Hindlimb muscle (tissue), 1 donor: ENCODE measurements at places on chromosomes 7 and 10. TPM values are rescaled to one million over a fixed set of nuclear protein-coding genes. Genes with fewer than 3 reads are reported as not detected.

NRG3 gene
- 0.19 TPM for polyA plus RNA-seq

CYP26A1 gene
- polyA plus RNA-seq, result not detected

FAM149B1 gene
- polyA plus RNA-seq, result 24.7 TPM

LRRC17 gene
- polyA plus RNA-seq, result 26.4 TPM

LIPJ gene
- polyA plus RNA-seq, result 0.05 TPM

LRIT1 gene
- not detected for polyA plus RNA-seq

PDZD8 gene
- polyA plus RNA-seq, result 12.8 TPM

EPHA1 gene
- polyA plus RNA-seq, result 5.8 TPM

DNAJC9 gene
- 19.6 TPM for polyA plus RNA-seq

CCNJ gene
- polyA plus RNA-seq, result 9.9 TPM

DNA sequence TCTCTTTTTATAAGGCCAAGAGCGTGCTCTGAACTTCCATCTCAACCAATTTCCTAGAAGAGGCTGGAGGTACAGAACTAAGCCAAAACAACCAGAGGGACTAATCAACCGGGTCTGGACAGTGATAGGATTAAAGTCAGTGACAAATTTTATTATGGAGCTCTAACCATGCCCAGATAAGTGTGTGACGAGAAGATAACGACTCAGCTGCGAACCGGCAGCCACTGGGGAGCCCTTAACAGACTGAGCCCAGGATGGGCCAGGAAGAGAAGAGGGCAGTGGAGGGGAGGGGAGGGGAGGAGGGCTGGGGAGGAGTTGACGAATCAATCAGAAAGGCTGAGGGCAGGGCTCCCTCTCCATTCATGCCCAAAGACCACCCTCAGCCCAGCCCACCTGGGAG, 119.9 kb downstream of the PLXNA4 start:
- DNase-seq, result no peak

DNA sequence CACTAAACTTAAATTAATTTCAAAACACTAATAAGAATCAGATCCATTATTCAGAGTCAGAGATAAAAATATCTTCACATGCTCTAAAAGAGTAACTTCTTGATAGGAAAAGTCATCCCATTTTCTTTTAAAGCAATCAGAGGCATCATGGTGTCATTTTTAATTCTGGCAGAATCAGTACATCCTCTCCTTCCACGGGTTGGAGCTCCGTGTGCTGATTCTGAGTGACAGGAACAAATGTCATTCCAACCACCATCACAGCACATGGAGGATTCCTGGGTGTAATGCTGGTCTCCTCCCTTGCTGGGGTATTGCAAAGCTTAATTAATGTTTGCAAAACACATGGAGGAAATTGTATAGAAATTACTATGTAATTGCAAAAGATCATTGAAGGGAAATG, 114.5 kb upstream of the IMMP2L start:
- no peak for DNase-seq

- no peak for DNase-seq
These were observed 21.9 kb upstream of the KCNK18 start for GRCh38 chr10:117175215-117175900.

DNA sequence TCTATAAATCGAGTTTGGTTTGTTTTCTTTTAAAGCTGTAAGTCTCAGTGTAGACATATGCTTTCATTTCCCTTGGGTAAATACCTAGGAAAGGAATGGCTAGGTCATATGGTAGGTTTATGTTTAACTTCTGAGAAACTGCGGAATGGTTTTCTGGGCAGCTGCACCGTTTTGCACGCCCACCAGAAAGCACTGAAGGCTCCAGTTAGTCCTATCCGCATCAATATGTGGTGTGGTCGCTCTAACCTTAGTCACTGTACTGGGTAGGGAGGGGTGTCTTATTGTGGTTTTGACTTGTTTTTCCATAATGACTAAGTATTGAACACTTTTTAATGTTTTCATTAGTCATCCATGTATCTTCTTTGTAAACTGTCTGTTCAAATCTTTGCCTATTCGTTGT, 279.5 kb upstream of the AKR1E2 start:
- DNase-seq, result no peak

DNA sequence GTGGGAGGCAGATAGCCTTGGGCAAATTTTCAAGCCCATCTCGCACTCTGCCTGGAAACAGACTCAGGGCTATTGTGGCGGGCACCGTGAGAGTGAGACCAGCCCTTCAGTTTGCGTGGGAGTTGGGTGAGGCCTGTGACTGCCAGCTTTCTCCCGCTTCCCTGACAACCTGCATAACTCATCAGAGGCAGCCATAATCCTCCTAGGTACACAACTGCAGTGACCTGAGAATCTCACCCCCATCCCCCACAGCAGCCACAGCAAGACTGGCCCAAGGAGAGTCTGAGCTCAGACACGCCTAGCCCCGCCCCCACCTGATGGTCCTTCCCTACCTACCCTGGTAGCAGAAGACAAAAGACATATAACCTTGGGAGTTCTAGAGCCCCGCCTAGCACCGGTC, 275.4 kb downstream of the GRID1 start:
- no peak for DNase-seq

DNA sequence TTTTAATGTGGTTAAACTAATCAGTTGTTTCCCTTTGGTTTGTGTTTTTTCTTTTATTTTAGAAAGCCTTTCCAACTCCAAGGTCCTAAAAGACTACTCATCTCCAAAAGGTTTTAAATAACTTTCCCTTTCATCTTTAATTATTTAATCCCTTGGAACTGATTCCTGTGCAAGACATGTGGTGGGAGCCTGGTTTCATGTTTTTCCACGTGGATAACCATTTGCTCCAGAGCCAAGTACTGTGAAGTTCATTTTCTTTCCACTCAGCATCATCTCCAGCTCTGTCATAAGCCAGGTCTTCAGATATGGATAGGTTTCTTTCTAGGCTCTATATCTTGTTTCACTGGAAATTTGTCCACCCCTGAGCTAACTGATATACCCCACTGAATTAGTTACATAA, 16.7 kb downstream of the PPP1R3C start:
- DNase-seq, result no peak

DNA sequence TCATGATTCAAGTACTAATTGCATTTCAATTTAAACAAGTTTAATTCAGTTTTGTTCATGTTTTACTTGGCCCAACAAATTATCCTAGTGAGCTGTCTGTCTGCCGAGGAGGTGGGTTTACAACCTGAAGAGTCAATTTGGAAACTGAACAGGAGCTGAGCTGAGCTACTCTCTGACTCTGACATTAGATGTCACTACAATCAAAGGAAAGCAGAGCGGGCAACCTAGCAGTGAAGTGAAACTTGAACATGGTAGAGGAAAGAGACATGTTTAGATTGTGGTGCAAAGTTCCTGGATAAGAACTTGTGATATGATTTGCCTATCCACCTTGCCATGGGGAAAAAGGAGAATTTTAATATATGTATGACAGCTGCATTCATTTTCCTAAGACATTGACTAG, 9.6 kb upstream of the AGR3 start:
- peak; percentile 29 for DNase-seq

GRCh38 chr10:110176141-110177030, 31.0 kb upstream of the MXI1 start:
- no peak for DNase-seq

GRCh38 chr7:151837285-151838042, 39.5 kb downstream of the PRKAG2 start:
- DNase-seq, result no peak

- no peak for DNase-seq
These were observed 203.4 kb downstream of the KIF20B start for GRCh38 chr10:89904755-89905154.

DNA sequence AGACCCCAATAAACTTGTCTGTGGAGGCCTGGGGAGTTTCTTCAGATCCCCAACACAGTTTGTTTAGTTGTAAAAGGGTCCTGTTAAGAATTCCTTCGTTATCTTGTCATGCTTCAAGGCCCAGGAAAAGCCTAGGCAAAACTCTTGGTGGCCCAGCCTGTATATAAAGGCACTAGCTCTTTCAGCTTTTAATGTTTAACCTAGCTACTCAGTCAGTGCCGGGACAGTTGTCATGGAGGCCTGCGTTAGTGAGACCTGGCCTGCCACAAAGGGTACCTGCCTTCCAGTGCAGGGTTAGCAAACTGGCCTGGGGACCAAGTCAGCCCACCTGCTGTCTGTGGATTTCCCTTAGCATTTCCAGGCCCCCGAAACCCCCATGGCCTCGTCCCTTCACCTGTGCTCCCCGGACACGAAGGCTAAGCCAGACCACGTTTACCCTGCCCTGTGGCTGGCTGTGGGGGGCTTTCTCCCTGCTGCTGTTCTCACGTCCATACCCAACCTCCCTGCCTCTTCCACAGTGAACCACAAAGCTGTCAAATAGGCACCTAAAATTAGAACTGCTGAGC, 96.9 kb upstream of the PPP2R2D start:
- no peak for DNase-seq

- DNase-seq, result no peak
These were observed 502.8 kb downstream of the PHTF2 start for GRCh38 chr7:78301407-78301806.

- no peak for DNase-seq
These were observed 29.0 kb downstream of the EN2 start for GRCh38 chr7:155486783-155487508.

- DNase-seq, result no peak
These were observed 337.5 kb downstream of the RPS24 start for GRCh38 chr10:78371136-78371535.

GRCh38 chr10:99927721-99928280, 81.9 kb downstream of the DNMBP start:
- DNase-seq, result no peak

DNA sequence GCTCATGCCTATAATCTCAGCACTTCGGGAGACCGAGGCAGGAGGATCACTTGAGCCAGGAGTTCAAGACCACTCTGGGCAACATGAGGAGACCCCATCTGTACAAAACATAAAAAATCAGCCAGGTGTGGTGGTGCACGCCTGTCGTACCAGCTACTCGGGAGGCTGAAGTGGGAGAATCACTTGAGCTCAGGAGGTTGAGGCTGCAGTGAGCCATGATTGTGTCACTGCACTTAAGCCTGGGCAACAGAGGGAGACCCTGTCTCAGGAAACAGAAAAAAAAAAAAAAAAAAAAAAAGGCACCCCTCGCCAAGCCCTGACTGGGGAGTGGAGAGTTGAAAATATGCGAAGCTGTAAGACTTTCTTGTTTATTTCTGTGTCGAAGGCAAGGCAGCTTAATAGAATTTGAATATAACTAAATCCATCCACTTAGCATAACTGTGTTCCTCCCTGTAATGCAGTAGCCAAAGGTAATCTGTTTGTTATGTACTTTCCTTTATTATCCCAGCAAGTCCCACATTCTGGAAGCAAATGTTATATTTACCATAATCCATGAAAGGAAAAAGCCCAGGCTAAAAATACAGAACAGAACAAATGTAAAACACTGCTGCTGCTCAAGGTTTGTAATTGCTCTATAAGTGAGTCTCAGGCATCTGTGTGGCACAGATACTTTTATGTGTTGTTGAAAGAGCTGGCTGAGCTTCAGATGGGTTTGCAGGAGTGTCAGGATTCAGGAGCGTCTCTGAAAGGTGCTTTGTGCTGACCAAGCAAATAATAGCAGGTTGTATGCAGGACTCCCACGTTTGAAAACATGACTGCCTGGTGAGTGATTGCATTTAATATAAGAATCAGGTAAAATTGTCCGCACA, 127.2 kb downstream of the CELF2 start:
- no peak for DNase-seq

DNA sequence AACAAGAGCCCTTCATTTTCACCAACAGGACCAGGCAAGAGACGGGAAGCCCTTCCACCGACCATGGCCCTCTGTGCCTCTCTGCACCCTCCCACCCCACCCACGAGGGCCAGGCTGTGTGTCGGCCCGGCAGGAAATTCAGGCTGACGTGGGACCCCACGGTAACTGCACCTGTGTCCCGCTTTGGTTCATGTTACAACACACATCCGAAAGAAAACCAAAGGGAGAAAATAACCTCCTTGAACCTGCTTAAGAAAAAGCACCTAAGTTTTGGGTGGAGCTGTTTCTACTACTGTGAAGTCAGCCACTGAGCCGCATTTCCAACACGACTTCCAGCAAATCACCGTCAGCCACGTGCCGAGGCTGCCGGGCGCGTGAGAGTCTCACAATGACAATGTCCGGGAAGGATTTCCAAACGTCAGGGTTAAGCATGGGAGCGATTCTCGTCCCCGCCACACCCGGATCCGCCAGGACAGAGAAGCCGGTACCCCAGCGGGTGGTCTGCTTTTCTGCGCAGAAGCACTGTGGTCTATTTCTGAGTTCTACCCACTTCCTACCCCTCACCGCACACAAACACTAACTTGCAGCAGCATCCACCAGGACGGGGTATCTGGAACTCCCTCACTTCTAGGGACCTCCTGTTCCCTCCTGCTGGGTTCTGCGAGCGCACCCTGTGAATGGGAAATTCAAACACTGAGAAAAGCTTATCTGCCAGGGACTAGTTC, 36.6 kb downstream of the AMZ1 start:
- no peak for DNase-seq

GRCh38 chr7:71278257-71278656, 146.3 kb downstream of the GALNT17 start:
- DNase-seq, result no peak

DNA sequence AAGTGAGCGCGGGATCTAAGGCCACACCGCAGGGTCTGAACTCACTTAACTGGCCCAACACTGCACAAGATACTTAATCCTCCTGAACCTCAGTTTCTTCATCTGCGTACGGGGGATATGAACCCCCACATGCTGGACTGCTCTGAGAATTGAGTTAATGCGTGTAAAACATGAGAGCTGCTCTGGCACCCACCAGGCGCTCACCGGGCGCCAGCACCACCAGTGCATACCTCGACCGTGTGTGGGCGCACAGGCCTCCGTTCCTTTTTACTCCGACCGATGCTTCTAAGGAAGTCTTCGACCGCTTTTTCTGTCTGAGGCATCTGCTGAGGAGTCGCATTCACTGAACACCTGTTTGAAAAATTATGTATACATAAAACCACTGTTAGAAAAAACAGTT, 27.2 kb downstream of the PITRM1 start:
- DNase-seq, result no peak

GRCh38 chr7:158391541-158391940, 196.1 kb downstream of the PTPRN2 start:
- DNase-seq, result no peak

DNA sequence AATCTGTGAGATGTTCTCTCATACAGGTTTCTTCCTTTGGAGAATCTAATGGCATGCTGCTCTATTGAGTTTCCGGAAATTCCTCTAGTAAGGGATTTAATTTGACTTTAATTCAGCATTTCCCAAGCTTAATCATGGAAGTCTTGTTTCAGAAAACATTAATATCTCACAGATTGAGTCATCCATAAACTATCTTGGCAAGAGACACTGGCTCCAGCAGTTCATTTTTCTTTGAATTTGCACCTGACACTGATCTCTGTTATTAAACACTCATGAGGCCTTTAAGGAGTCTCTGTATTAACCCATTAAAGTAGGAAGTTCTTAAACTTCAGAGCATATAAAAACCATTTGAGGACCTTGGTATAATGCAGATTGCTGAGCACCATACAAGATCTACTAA, 3.6 kb upstream of the ITGB8 start:
- DNase-seq, result no peak

DNA sequence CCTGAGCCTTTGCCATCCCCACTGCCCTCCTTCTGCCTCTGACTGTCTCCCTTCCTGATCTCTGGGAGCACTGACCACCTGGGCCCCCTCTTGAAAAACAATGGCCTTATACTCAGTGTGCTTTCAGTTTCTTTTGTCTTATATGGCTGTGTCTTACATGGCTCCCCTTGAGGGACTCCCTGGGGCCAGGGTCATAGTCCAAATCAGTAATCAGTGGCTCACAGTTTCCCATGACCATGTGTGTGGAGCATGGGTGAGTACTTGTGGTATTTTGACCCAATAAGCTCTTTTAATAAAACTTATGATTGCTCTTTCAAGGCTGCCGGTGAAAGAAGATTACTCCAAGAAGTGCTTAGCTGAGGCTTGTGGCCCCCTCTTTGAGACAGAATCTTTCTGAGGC, 62.4 kb upstream of the PCBD1 start:
- DNase-seq, result no peak

GRCh38 chr10:13917791-13918190, 331.0 kb downstream of the PRPF18 start:
- DNase-seq, result no peak
